ENCODE measurements at places on chromosomes 7 and 10. TPM values are rescaled to one million over a fixed set of nuclear protein-coding genes. Genes with fewer than 3 reads are reported as not detected.

DNA sequence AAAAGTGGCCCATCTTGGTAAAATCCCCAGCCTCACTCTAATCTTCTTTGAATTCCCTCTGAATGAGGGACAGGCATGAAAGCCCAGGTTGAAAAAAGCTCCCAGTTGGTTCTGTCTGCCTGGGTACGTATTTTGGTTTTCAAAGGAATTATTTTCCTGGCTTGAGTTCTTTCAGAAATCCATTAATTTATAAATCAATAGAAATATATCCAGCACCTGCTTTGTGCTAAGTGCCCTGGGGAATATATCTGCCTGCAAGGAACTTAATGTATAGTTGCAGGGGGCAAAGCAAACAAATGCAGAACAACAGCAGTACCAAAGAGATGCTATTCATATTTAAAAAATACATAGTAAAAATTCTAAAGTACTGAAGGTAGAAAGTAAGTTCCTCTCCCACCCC is 362.7 kb downstream of the REEP3 start:
- no peak for DNase-seq

GRCh38 chr10:95785317-95785716 is 29.4 kb downstream of the ENTPD1 start:
- no peak for DNase-seq

DNA sequence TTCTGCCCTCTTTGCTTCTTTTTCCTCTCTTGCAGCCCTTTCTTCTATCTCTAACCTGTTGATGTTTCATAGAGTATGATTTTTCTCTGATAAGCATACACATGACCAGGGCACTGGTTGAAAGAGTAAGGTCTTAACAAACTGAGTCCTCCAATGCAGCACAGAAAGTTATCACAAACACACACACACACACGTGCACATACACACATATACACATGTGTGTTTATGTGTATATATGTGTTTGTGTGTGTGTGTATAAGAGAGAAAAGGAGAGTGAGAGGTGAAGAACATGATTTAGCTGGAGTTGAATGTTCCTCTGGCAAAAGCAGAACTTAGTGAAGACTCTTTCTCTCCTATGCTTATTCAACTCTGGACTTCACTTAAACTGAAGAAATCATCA is 130.0 kb downstream of the KLF6 start:
- no peak for DNase-seq

DNA sequence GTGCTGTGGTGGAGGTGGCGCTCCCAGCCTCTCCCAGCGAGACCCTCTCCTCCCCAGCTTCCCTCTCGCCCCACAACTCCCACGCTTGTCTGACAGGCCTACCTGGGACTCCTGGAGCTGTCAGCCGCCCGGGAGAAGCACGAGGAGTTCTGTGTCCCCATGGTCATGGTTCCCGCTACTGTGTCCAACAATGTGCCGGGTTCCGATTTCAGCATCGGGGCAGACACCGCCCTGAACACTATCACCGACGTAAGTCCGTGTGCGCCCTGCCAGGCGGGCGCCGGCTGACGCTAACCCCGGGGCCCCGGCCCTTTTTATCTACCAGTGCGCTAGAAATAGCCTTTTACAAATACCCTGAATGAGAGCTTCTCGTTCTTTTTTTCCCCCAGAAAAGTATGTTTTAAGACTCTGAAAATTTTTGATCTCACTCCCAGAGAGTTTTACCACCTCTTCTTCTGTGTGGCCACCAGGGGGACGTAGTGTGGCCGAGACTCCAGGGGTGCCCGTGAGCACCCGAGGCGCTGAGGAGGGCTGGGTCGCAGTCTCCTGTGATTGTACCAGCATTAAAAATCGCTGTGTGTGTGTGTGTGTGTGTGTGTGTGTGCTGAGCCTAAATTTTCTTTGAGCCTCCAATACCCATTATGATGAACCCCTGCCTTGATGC is 52.6 kb downstream of the PFKP start:
- no peak for DNase-seq

DNA sequence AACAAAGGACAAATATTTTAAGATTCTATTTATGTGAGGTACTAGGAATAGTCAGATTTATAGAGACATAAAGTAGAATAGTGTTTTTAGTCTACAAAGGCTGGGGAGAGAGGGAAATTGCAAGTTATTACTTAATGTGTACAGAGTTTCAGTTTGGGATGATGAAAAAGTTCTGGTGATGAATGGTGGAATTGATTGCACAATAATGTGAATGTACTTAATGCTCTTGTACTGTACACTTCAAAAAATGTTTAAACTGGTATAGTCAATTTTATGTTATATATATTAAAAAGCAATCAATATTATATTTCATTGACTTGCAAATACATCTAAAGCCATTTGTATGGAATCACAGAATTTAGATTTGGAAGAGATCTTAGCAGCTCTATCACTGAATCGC is 213.4 kb downstream of the PPP1R3A start:
- DNase-seq, result no peak

- no peak for DNase-seq
Measured at GRCh38 chr10:114042895-114043531, 653 bp upstream of the ADRB1 start.

Gene SLC29A4
- 2.6 TPM for total RNA-seq

Data from renal cortical epithelial cell (primary cell).